Cardiac muscle cell (in vitro differentiated cells and primary cell): ENCODE measurements at places on chromosomes 1 and 21. TPM values are rescaled to one million over a fixed set of nuclear protein-coding genes. Genes with fewer than 3 reads are reported as not detected.

Gene VPS26C
- polyA plus RNA-seq: 29.9 and 33.6 TPM in 2 replicates

Gene FCER1G
- polyA plus RNA-seq: 0.50 TPM in 1 of 2 replicates, not detected in the other

Gene TBX19
- 1.6 and 1.7 TPM in 2 replicates for polyA plus RNA-seq

Gene CRYAA
- polyA plus RNA-seq: not detected in 2 replicates

Gene STMN1
- polyA plus RNA-seq: 943 and 1,052 TPM in 2 replicates
